ENCODE measurements at places on chromosomes 6 and 20. TPM values are rescaled to one million over a fixed set of nuclear protein-coding genes. Genes with fewer than 3 reads are reported as not detected.
A peak's percentile ranks its signal among the peaks of the same experiment; 100 is the strongest.

DNA sequence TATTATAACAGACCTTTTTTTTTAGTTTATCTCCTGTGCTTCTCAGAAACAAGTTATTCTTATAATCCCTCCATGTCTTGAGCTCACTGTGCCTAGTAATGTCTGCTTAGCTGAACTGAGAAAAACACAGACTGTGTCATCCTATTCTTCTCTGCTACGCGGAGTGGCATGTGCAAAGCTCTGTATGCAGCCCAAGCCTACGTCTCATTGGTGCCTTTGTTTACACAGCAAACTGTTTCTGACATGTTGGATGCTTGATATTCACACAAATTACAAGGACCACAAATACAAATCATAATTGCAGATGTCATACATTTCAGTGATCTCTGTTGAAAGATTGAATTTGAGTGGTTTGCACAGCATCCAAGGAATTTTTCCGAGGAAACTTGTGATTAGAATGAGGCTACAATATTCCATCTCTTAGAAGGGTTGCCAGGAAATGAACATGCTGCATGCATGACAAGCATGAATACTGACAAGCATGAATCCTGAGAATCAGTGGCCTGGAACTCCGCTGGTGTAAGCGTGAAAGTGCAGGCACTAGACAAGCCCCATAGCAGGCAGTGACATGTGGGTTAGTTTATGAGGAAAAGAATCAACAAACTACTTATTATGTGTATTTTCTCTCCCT is 128.4 kb upstream of the SGK1 start:
- peaks cover 19% of the 10 kb centered on the region for H3K4me1 ChIP-seq
- H3K4me3 ChIP-seq: no peak overlapping the region
- peak overlapping the region; percentile 87 for H3K27ac ChIP-seq
- H3K27me3 ChIP-seq: no peaks in the 10 kb centered on the region

DNA sequence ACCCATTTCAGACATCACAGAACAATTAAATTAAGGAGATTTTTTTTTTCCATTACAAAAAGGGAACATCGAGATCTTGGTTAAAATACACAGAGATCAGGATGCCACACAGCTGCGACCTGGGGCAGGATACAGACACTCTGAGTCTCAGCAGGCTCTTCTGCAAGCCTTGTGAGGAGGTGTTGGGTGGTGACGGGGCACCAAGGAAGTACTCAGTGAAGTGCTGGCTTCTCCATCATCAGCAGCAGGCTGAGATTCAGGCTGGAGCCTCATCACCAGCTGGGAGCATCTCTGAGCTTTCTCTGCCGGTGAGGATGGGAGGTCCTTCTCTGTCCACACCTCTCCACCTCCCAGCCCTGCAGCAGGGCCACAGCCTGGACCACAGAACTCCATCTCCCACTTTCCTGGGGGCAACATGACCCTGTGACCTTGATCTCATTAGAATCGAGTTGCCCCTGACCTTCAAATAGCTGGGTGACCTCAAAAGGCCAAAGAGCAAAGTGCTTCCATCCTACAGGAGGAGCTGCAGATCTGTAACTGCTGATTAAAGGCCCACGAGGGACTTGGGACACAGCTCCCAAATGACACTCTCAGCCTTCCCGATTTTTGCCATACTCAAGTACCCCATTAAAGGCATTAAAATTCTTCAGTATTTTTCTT is 16.0 kb downstream of the PMEPA1 start:
- peaks cover 92% of the 10 kb centered on the region for H3K4me1 ChIP-seq
- H3K27me3 ChIP-seq: no peaks in the 10 kb centered on the region

The KHDC1L gene
- not detected for total RNA-seq

DNA sequence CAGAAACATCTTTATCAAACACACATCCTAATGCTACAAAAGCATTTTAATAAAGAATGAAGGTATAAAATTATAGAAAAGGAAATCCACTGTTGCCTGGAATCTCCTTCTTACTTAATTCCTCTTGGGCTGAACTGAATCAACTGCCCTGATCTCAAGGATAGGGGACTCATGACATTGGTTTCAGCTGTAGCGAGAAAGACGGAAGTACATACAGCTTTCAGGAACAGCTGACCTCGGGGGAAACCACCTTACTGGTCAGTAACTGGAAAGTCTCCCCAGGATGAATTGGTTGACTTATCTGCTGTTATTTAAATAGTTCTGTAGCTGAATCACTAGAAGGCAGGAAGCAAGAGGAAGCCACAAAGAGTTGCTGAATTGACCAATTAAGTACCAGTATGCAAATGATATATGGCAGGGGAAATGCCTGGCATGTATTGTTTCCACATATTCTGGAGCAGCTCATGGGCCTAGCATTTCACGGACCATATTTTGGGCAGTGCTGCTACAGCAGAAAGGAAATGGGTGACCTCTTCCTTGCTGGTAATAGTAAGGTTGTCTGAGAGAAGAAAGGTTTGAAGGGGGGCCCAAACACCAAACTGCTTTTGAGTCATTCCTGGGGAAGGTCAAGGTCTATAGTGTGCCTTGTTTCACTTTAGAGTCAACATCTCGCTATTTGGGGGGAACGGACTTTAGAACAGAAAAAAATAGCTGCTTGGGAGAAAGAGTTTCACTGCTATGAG is 43.7 kb upstream of the MAP7 start:
- H3K27ac ChIP-seq: peak overlapping the region; percentile 86
- H3K27me3 ChIP-seq: no peaks in the 10 kb centered on the region
- H3K36me3 ChIP-seq: no peaks in the 10 kb centered on the region
- peak; percentile 100 for DNase-seq
- H3K4me1 ChIP-seq: peaks cover 23% of the 10 kb centered on the region
- peak overlapping the region; percentile 37 for H3K4me3 ChIP-seq

DNA sequence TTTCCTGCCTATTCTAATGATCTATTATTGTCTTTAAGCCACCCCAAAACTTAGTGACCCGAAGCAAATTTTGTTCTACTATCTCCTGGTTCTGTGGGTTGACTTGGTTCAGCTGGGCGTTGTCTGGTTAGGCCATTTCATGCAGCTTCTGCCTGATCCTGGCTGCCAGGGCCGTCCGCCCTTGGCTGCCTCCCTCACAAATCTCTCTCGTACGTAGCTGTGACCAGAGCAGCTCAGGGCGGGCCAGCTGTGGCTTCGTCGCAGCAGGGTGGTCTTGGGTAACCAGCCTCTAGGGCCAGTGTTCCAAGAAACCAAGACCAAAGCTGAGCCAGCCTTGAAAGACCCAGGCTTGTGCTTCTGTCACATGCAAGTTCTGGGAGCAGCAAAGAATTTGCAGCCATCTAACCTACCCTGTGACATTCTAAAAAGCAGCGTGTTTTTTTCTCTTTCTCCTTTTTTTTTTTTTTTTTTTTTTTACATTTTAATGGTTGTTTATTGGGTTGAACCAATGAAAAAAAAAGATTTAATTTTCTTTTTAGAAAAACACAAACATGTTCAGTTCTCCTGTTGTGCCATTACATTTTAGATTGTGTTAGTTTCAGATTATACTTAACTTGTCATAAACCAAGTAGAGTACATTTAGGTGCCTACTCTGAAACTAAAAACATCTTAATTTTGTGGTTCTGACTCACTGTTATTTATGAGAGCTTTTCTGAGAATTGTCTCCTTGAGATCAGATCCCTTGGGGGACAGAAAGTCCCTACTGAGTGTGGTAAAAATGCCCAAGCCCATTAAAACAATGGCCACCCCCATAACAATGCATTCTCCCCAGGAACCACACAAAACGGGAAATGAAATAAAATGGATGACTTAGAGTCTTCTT is 83.9 kb downstream of the ZDHHC14 start:
- peaks cover 4% of the 10 kb centered on the region for H3K27me3 ChIP-seq
- H3K27ac ChIP-seq: no peak overlapping the region
- no peak for DNase-seq
- H3K4me1 ChIP-seq: peaks cover 11% of the 10 kb centered on the region

GRCh38 chr6:137737836-137738596 is 129.0 kb upstream of the TNFAIP3 start:
- DNase-seq: peak; percentile 91
- H3K36me3 ChIP-seq: no peaks in the 10 kb centered on the region

- H3K27me3 ChIP-seq: no peaks in the 10 kb centered on the region
- no peak for DNase-seq
- H3K4me3 ChIP-seq: no peak overlapping the region
- H3K27ac ChIP-seq: no peak overlapping the region
- H3K36me3 ChIP-seq: no peaks in the 10 kb centered on the region
These were observed 21.2 kb downstream of the REV3L start for GRCh38 chr6:111461860-111462259.

DNA sequence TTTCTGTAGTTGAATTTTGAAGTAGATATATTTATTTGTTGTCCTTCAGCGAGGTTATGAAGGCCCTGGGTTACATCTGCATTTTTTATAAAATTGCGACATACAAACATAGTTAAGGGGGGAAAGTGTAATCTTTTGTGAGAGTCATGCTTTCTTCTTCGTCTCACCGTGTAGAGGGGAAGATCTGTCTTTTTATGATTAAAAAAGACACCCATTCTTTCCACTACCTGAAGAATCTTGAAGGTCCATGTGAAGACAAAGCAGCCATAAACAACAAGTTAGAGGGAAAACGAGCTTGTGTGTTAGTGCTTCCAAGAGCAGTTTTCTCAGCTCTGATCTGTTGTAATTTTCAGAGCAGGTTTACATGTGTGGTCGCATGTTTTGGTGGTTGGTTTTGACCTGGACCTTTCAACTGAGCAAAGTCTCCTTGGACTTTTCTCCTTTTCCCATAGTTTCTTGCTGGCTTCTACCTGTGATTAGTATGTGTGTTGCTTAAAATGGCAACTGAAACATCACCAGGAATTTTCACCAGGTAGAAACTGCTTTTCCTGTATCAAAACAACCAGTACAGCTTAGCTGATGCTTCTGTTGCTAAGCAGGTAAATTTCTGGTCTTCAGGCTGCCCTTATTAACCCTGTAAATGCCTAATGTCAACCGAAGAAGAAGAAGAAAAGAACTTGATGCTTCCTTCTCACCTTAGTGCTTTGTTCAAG is 37.3 kb downstream of the RREB1 start:
- H3K27me3 ChIP-seq: no peaks in the 10 kb centered on the region
- DNase-seq: no peak
- no peak overlapping the region for H3K27ac ChIP-seq
- H3K4me3 ChIP-seq: no peak overlapping the region
- no peaks in the 10 kb centered on the region for H3K36me3 ChIP-seq
- peaks cover 46% of the 10 kb centered on the region for H3K4me1 ChIP-seq

GRCh38 chr6:26017632-26017966 is 55.0 kb downstream of the TRIM38 start:
- no peaks in the 10 kb centered on the region for H3K27me3 ChIP-seq
- peak overlapping the region; percentile 78 for H3K27ac ChIP-seq
- H3K36me3 ChIP-seq: no peaks in the 10 kb centered on the region
- H3K4me1 ChIP-seq: peaks cover 24% of the 10 kb centered on the region
- peak; percentile 91 for DNase-seq
- H3K4me3 ChIP-seq: peak overlapping the region; percentile 58

DNA sequence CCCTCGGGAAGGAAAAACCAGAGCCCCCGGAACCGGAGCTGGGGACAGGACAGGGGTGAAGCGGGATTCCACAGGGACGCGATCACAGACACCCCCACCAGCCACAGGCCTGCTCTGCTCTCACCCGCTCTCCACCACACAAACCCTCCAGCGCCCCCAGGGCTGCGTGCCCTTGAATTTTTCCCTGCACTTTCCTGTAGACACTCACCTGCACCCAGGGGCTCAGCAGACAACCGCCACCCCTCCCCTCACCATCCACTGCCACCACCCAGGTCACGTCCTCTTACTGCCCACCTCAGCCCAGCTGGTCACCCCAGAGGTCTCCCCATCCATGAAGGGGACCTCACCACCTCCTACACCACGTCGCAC is 631 bp downstream of the ULBP2 start:
- peak overlapping the region; percentile 62 for H3K27ac ChIP-seq
- peak overlapping the region; percentile 70 for H3K4me3 ChIP-seq
- peaks cover 10% of the 10 kb centered on the region for H3K4me1 ChIP-seq
- no peaks in the 10 kb centered on the region for H3K36me3 ChIP-seq

DNA sequence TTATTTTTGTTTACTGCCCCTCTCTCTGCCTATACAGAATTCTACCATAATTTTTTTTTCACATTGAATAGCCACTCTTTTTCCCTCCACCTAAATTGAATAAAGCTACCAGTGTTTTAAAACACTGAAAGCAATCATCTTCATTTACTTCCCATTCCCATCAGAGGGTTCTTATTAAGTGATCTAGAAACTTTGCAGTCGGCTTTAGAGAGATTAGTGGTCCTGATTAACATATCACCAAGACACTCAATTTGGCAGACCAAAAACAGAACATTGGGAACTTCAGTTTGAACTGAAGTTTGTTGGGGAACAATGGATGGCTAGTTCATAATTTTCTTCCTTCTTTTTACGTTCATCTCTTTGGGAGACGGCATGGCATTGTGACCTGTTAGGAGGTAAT is 249.5 kb downstream of the CBLN4 start:
- H3K36me3 ChIP-seq: no peaks in the 10 kb centered on the region
- DNase-seq: no peak
- no peaks in the 10 kb centered on the region for H3K4me1 ChIP-seq
- no peaks in the 10 kb centered on the region for H3K27me3 ChIP-seq
- H3K27ac ChIP-seq: no peak overlapping the region

DNA sequence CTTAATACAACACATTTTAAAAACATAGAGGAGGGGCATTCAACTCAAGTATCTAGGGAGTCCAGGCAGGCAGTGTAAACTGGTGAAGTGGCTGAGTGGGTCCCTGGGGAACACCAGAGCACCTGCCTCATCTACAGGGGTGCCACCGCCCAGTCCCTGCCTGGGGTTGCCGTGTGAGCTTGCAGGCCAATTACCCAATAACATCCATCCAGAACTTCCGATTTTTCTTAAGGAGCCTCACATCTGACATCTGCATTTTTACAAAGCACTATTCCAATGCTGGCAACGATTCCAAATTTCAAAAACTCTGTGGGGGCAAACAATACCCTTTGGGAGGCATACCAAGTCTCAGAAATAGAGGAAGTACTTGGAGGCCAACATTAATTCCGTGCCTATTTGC is 288.4 kb upstream of the TSHZ2 start:
- H3K4me1 ChIP-seq: no peaks in the 10 kb centered on the region
- no peaks in the 10 kb centered on the region for H3K36me3 ChIP-seq
- H3K4me3 ChIP-seq: no peak overlapping the region
- no peak for DNase-seq
- H3K27ac ChIP-seq: no peak overlapping the region
- no peaks in the 10 kb centered on the region for H3K27me3 ChIP-seq

The PRSS16 gene
- total RNA-seq: 2.0 TPM

GRCh38 chr20:50354721-50355589 is 155.2 kb upstream of the PTPN1 start:
- H3K4me1 ChIP-seq: no peaks in the 10 kb centered on the region

The SPAG4 gene
- total RNA-seq: 1.2 TPM

- no peak for DNase-seq
- H3K27me3 ChIP-seq: no peaks in the 10 kb centered on the region
- no peaks in the 10 kb centered on the region for H3K36me3 ChIP-seq
These were observed 656.0 kb upstream of the ID4 start for GRCh38 chr6:19181211-19181610.

DNA sequence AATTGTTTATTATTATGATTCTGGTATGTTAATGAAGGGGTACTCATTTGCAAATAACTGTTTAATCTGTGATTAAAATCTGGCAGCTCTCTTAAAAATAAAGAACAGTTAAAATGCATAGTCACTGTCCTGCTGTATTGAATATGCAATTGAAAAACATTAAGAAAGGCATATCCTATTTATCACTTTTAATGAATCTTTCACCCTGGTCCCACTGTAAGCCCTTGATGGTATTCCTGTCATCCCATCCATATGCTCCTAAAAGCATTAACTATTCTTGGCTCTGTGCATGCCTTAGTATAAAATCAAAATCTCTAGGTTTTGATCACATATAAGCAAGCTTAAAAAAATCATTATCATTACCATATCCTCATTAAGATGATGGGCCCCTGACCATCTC is 411.0 kb upstream of the SOX4 start:
- no peak overlapping the region for H3K4me3 ChIP-seq
- H3K27ac ChIP-seq: no peak overlapping the region
- no peaks in the 10 kb centered on the region for H3K36me3 ChIP-seq
- no peaks in the 10 kb centered on the region for H3K27me3 ChIP-seq
- DNase-seq: no peak
- H3K4me1 ChIP-seq: peaks cover 11% of the 10 kb centered on the region
